T-helper 17 cell (primary cell): ENCODE measurements at places on chromosomes 1 and 21.

DNA sequence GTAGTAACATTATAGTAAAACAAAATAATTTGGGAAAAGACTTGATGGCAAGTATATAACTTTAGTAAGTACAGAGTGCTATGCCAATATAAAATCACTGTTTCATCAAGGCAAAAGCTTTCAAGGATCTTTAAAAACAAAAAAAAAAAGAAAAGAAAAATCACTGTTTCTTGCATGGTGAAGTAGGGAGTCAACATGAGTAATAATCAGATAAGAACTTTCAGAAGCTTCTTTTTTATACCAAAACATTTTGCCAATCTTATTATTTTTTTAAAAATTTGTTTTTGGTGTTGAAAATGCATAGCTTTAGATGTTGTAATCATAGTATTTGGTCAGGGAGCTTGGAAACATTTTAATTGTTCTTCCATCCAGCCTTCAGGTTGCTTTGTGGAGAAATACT, 37.2 kb downstream of the CAMSAP2 start:
- no peak for DNase-seq

DNA sequence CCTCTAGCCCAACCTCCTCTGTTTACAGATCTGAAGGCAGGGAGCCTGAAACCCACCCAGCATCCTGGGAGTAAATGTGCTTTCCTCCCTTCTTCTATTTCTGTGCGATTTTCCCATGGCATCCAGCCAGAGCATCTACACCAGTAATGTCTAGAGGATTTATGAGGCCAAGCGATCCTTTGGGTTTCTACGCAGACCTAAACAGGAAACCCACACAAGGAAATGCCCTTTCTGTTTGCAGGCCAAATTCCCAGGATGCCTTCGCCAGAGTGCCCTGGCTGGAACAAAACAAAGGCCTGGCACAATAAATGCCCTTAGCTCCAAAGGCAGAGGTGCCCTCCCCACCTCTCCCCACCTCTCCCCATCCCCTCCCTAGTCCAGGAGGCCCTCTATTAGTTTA, 110.5 kb upstream of the CDC42BPA start:
- no peak for DNase-seq

DNA sequence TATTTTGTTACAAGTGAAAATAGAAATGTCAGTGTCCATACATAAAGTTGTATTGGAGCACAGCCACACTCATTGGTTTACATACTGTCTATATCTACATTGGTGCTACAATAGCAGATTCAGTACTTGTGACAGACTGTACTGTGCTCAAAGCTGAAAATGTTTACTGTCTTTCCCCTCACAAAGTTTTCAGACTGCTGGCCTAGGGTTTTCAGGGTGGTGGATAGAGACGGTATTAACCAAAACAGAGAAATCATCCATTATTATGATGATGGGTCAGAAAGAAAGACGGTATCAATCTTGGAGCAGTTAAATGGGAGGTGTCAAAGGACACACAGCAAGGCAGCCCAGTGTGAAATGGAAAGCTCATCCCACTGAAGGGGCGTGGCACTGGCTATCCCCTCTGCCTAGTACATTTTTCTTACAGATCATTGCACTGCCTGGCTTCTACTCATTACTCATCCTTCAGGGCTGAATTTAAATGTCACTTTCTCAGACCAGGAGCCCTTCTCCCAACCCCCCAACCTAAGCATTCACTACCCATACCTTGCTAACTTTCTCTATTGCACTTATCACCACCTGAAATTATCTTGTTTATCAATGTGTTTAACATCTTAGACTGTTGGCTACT, 10.2 kb downstream of the JAK1 start:
- no peak for DNase-seq

DNA sequence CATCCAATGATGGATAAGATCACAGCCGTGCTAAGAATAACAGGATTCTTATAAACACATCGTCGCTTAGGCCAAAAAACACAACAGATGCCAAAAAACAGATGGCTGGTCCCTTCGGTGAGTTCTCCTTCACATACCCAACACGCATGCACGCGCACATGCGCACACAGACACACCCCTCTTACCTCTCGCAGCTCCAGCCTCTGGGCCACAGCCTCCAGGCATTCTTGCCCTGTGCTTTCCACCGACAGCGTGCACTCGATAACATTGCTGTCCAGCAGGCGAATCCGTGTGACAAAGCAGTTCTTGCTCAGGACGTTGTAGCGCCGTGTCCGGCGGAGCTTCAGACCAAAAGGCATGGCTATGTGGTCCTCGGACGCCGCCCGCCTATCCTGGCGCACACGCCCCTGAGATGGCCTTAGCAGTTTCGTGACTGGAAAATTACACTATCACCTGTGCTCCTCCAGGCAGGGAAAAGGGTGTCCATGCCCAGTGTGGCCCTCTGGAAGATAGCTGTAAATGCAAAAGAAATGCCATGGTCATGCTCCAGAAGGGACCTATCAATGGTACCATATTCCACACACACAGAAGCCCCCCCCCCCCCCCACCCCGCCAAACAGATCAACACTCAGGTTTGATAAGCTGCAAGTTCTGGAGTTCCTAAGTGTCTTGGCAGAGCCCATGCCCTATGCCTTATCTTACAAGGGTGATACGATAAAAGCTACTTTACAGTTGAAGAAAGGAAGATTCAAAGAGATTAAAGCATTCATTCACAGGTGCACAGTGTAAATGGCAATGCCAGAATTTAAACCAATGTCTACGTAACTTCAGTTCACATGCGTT, 86.7 kb downstream of the PTPN14 start:
- no peak for DNase-seq

DNA sequence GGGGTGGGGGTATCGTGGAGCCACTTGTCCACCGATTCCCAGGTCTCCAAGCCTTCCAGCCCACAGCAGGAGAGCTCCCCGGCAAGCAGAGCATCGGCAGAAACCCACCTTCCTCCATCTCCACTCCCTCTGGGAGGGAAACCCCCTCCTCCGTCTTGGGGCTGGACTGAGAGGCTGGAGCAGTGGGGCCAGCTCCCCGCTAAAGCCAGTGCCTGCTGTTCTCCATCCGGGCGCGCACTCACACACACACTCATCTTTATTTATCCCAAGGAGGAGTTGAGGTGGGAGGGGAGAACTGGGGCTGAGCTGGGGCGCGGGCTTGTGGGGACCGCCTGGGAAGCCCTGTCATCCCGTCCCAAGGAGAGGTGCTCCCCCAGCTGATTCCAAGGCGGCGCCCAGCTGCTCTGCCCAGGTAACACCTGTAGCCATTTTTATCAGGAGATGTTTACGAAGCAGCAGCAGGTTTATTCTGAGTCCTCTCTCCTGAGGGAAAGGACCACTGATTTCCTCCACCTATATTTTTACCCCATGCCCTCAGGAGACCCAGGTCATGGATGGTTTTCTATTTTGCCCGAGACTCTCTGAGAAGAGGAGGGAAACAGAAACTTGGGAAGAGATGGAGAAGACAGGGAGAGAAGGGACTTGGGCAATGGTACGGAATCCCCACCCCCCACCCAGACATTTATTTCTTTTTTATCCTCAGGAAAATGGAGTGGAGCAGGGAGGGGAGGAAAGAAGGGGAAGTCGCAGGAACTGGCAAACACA, 2.1 kb downstream of the KCNN3 start:
- DNase-seq: no peak

DNA sequence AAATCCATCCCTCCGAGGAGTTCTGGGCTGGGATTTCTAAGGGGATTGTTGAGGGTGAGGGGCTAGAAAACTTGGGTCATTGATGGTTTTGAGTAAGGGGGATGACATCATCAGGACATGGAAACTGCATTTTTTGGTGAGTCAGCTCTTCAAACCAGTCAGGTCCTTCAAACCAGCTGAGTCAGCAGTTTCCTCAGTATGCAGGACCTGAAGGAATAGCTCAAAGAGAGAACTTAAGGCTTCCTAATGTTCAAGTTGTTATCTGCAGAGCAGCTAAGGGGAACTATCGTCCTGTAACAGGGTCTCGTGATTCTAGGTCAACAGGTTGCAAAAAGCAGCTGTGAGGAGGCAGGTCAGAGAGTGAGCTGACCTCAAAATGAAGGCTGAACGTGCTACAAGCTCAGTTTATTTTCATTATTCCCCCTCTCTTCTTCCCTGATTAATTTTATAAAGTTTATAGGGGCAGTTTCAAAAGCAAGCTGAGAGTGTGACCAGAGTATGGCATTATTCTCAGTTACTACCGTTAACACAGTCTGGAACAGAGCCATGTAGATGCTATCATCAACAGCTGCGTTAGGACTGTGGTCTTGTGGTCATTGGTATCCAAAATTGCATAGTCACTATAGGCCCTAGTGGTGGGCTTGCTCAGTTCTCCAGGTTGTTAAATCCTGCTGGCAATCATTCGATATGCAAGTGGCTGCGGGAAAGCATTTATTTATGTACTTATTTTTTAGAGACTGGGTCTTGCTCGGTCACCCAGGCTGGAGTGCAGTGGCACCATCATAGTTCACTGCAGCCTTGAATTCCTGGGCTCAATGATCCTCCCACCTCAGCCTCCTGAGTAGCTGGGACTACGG, 10.7 kb upstream of the SDC3 start:
- no peak for DNase-seq

DNA sequence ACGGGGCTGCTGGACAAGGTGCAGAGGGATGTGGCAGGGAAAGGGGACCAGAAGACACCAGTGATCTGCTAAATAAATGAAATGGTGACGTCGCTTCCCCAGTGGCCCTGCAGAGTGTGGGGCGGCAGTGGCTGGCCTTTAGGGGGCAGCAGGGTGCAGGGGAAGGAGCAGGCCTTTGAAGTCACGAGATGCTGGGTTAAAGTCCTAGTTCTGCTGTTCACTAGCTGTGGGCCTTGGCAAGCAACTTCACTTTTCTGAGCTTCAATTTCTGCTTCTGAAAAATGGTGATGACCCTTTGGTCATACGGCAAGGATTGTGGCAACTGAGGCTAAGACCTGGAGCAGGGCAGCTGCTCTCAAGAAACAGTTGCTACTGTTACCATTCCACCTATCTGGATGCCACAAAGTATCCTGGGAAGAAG, 9.2 kb upstream of the GALE start:
- peak; percentile 63 for DNase-seq

- DNase-seq: no peak
These were observed 121.8 kb downstream of the NTNG1 start for GRCh38 chr1:107262467-107263286.

DNA sequence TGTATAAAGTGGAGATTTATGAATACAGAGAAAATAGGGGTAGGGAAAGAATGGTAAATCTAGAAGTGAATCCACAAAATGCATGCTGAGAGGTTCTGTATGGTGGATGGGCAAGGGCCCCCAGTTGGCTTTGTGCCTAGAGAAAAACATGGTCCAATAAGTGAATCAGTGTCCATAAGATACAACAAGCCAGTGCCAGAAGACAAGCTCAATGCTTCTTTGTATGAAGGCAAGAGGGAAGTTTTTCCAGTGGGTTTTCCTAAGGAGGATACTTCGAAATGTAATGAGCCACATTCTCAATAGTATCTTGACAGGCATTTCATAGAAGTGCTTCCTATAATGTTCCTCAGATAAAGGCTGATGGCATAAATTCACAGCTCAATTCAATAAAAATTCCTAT, 169.4 kb upstream of the HMCN1 start:
- no peak for DNase-seq

- no peak for DNase-seq
These were observed 8.3 kb downstream of the RAB4A start for GRCh38 chr1:229279242-229279641.

DNA sequence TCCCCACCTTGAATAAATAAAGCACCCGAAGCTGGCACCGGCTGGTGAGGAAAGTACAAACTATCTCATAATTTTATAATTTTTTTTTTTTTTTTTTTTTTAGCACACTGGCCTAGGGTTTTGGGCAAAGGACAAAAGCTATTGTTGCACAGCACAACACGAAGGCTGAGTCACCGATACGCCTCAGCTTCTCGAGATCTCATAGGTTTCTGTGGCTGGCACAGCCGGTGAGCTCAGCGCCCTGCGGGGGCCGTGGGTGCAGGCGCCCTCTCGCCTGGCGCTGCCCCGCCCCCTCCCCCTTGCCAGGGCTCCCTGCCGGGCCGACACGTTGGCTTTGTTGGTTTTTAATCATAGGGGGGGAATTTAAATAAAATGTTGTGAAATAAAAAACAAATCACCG, 17.2 kb downstream of the CASZ1 start:
- DNase-seq: no peak

- DNase-seq: no peak
These were observed 24.2 kb downstream of the MTARC1 start for GRCh38 chr1:220810963-220811362.

DNA sequence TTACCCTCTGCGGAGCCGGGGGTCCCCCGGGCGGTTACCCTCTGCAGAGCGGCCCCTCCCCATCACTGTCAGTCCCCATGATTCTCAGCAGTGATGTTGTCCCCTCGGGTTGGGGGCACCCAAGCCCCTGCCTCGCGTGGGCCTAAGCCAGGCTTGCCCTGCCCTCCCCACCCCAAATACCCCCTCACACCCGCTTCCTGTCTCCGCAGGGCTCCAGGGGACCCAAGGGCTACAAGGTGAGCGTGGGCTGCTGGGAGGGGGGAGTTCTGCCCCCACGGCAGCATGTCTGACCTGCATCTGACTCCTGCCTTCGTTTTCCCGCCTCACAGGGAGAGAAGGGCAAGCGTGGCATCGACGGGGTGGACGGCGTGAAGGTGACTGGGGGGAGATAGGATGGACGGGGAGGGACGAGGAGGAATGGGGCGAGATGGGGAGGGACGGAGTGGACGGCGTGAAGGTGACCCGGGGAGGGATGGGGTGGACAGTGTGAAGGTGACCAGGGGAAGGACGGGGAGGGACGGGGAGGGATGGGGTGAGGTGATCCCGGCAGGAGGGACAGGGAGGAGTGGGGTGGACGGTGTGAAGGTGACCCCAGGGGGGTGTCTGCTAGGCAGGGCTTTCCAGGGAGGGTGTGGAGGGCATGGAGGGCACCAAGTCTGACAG, 8.6 kb downstream of the COL6A1 start:
- DNase-seq: no peak

DNA sequence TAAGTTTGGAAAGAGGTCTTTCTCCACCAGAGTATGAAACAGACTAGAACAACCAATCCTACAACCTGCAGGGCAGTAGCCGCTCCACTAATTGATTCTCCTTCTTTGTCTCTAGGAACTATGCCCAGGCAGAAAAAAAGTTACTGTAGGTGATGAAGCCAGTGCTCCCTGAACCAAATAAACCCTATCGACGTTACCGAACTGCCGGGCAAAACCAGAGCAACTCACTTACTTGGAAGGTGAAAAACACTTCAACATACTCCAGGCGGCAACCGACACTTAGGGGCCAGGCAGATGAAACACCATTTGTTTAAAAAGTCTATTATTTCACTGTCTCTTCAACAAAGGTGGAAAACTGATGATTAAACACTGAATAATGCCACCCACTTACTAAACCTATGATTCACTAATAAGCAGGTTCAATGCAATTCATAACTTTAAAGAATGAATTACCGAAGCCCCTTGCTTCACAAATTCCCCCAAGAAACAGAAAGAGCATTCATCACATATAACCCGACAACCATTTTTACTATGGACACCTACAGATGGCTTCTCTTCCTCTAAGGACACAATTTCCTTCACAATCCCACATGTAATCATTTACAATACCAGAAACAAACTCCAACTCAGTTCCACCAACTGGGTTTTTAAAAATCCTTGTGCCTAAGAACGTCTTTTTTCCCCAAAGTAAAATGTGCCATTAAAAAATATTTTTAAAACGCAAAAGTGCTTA, 1.6 kb downstream of the NRIP1 start:
- no peak for DNase-seq
